Stomach (tissue), 19 donors: ENCODE measurements at places on chromosomes 7 and 10. TPM values are rescaled to one million over a fixed set of nuclear protein-coding genes. Genes with fewer than 3 reads are reported as not detected.

- DNase-seq, result no peak
Measured at GRCh38 chr10:19833170-19833824, 17.1 kb downstream of the PLXDC2 start.

DNA sequence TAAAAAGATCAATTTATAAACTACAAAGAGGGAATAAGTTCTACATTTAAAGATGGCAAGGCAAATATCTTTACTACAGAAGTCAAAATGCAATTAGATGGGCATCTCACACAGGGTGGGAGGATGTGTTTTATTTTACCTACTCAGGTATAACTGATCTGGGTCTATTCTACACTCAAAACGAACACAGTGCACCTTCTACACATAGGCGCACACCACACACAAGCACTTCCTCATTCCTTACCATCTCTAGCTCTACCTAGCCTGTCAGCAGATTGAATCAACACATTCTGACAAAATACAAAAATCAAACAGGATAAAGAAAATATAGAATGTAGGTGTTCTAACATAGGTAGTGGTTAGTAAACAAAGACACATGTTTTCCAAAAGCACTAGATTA is 64.8 kb downstream of the SGCE start:
- peak; percentile 11 for DNase-seq

GRCh38 chr7:94348142-94348541 is 46.6 kb upstream of the COL1A2 start:
- DNase-seq, result peak; percentile 85

DNA sequence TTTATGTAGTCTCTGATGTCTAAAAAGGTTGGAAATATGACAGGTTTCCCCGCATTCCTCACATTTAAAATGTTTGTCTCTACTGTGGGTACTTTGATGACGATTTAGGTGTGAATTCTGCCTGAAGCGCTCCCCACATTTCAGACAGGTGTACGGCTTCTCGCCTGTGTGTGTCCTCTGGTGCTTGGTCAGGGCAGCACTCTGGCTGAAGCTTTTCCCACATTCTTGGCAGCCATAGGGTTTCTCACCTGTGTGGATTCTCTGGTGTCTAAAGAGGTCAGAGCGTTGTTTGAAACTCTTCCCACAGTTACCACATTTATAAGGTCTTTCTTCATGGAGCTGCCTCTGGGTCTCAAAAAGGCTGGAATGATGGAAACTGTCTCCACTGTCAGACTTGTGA is 6.3 kb downstream of the ZNF394 start:
- no peak for DNase-seq

GRCh38 chr7:138434597-138435019 is 25.5 kb upstream of the TRIM24 start:
- DNase-seq, result no peak

GRCh38 chr7:137888241-137888640 is 41.5 kb upstream of the DGKI start:
- DNase-seq, result no peak

REEP3 gene
- polyA plus RNA-seq, result 11.3 TPM

GSAP gene
- 7.7 TPM for polyA plus RNA-seq

PLCE1 gene
- 0.98 TPM for polyA plus RNA-seq

MRLN gene
- polyA plus RNA-seq, result not detected

WNT8B gene
- polyA plus RNA-seq, result not detected
